ENCODE measurements at places on chromosomes 16 and 17. TPM values are rescaled to one million over a fixed set of nuclear protein-coding genes. Genes with fewer than 3 reads are reported as not detected.
A peak's percentile ranks its signal among the peaks of the same experiment; 100 is the strongest.

DNA sequence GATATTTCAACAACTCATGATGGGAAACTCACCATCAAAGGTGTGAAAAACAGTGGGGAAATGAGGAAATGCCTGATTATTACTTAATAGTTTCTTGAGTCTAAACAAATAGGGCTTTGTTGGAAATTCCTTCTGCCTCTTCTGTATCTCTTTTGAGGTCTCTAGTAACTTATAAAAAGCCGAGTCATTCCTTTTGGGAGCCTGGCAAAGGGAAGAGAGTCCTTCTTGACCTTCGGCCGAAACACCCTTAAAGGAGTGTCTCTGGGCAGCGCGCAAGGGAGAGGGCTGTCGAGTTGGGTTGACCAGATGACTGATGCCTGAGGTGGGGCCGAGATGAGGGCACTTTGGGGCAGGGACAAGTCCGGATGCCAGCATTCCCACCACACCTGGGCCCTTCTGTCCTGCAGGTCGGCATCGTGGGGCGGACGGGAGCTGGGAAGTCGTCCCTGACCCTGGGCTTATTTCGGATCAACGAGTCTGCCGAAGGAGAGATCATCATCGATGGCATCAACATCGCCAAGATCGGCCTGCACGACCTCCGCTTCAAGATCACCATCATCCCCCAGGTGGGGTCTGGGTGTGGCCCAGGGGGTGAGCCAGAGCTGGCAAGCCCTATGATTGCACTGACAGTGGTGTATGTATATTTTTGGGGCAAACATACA, 89.2 kb downstream of the ABCC6 start:
- no peaks in the 10 kb centered on the region for H3K4me1 ChIP-seq
- H3K27me3 ChIP-seq, result peaks cover 1% of the 10 kb centered on the region
- peaks cover 8% of the 10 kb centered on the region for H3K36me3 ChIP-seq
- no peak overlapping the region for H3K4me3 ChIP-seq

DNA sequence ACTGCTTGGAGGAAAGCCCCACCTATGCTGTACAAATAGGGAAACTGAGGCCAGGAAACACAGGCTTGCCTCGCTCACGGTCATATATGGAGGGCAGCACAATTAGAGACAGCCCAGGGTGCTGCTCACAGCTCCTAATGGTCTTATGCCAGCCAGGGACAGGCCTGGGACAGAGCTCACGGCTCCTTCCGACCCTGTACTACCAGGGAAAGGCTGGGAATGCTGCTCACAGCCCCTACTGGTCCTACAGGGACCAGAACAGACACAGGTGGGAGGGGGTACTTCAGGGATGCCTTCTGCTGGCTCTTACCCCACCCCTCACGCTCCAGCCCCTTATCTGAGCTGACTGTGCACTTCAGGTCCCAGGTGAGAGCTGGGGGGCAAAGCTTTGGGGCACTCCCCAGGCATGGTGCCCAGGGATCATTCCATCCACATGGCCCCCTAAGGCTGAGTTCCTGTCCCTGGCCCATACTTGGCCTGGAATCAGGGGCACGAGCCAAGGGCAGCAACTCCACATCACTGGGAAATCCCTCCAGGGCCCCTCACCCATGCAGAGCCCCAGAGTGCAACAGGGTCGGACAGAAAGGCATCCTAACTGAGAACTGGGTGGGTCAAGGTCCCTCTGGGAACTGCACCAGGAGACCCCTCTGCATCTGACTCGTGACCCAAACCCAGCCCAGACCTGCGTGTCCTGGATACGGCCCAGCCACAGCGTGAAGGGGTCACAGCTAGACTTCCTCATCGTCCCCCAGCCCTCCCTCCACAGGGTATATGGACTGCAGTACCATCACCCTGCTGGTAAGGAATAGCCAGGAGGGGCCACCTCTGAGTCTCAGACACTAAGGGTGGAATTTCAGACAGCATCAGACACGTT, 5.9 kb downstream of the RHBDF1 start:
- no peak overlapping the region for H3K4me3 ChIP-seq
- H3K27ac ChIP-seq, result no peak overlapping the region
- peaks cover 7% of the 10 kb centered on the region for H3K27me3 ChIP-seq
- H3K4me1 ChIP-seq, result peaks cover 13% of the 10 kb centered on the region

GRCh38 chr16:71540-72401, 660 bp downstream of the RHBDF1 start:
- peak overlapping the region; percentile 76 for H3K4me3 ChIP-seq
- peaks cover 10% of the 10 kb centered on the region for H3K27me3 ChIP-seq
- H3K36me3 ChIP-seq, result no peaks in the 10 kb centered on the region
- H3K27ac ChIP-seq, result no peak overlapping the region
- DNase-seq, result peak; percentile 64

- H3K27me3 ChIP-seq, result peaks cover 5% of the 10 kb centered on the region
- no peak overlapping the region for H3K27ac ChIP-seq
- no peaks in the 10 kb centered on the region for H3K36me3 ChIP-seq
- no peak for DNase-seq
- peaks cover 18% of the 10 kb centered on the region for H3K4me1 ChIP-seq
Measured at GRCh38 chr17:57582881-57583756, 162.0 kb downstream of the CCDC182 start.

GRCh38 chr16:74607962-74608356, 1.0 kb upstream of the GLG1 start:
- no peak for DNase-seq
- peak overlapping the region; percentile 59 for H3K27ac ChIP-seq
- H3K36me3 ChIP-seq, result no peaks in the 10 kb centered on the region
- peaks cover 13% of the 10 kb centered on the region for H3K27me3 ChIP-seq
- H3K4me3 ChIP-seq, result peak overlapping the region; percentile 47

GRCh38 chr16:79109771-79110170, 490.8 kb downstream of the MAF start:
- H3K4me3 ChIP-seq, result no peak overlapping the region
- no peak for DNase-seq
- no peaks in the 10 kb centered on the region for H3K4me1 ChIP-seq

GRCh38 chr17:68587847-68588246, 13.3 kb downstream of the FAM20A start:
- DNase-seq, result no peak
- H3K27me3 ChIP-seq, result peaks cover 5% of the 10 kb centered on the region
- no peaks in the 10 kb centered on the region for H3K4me1 ChIP-seq
- H3K27ac ChIP-seq, result no peak overlapping the region

DNA sequence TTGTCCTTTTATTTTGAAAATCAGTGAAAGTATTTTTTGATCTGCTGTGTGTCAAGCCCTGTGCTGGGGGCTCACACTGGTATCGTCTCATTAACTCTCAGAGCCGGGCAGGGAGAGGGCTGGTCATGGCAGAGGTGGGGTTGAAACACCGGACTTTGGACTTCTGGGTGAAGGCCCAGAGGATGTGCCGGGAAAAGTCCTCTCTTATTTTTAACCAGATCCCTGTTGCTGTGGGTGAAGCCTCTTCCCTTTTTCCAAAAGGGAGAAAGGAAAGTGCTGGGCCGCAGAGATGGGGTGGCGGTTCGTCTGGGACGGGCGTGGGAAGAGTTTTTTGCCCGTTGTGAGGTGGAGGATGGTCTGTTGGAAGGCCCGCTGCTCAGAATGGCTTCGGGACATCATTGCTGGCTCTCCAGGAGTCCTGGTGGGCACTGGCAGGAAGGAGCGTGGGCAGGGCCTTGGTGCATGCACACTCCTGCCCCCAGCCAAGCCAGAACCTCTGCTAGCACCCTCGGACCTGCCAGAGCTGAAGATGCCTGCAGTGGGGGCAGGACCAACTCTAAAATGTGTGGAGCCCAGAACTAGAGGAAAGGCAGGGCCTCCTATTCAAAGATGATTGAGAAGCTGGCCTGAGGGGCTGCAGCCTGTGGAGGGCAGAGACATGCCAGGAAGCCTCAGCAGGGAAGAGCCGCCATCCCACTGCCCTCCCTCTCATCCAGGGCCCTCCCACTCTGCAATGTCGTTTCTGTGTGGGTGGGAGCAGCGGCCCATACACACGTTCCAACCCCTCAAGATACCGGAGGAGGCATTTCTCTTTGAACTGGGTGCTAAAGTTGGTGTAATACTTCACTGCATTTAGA, 213.2 kb downstream of the CCDC182 start:
- no peaks in the 10 kb centered on the region for H3K36me3 ChIP-seq
- peaks cover 7% of the 10 kb centered on the region for H3K27me3 ChIP-seq
- DNase-seq, result no peak

GRCh38 chr17:13492737-13493122, 109.0 kb downstream of the HS3ST3A1 start:
- no peak overlapping the region for H3K4me3 ChIP-seq
- H3K27ac ChIP-seq, result no peak overlapping the region
- no peaks in the 10 kb centered on the region for H3K36me3 ChIP-seq
- no peaks in the 10 kb centered on the region for H3K27me3 ChIP-seq

DNA sequence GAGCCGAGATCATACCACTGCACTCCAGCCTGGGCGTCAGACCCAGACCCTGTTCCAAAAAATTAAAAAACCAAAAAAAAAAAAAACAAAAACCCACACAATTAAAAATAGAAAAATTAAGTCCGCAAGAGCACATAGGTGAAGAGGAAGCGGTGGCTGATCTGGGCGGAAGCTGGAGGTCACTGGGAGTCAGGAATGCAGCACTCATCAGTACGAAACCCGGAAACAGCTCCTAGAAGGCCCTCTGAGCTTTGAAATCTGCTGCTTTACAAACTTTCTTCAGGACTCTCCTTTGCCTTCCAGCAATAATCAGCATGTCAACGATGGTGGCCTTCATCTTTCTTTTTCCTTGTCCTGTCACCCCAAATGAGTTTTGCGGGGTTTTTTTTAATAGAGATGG, 29.5 kb downstream of the TRAP1 start:
- no peaks in the 10 kb centered on the region for H3K36me3 ChIP-seq
- H3K27me3 ChIP-seq, result no peaks in the 10 kb centered on the region
- no peak overlapping the region for H3K4me3 ChIP-seq
- H3K27ac ChIP-seq, result no peak overlapping the region
- H3K4me1 ChIP-seq, result peaks cover 7% of the 10 kb centered on the region
- DNase-seq, result no peak

DNA sequence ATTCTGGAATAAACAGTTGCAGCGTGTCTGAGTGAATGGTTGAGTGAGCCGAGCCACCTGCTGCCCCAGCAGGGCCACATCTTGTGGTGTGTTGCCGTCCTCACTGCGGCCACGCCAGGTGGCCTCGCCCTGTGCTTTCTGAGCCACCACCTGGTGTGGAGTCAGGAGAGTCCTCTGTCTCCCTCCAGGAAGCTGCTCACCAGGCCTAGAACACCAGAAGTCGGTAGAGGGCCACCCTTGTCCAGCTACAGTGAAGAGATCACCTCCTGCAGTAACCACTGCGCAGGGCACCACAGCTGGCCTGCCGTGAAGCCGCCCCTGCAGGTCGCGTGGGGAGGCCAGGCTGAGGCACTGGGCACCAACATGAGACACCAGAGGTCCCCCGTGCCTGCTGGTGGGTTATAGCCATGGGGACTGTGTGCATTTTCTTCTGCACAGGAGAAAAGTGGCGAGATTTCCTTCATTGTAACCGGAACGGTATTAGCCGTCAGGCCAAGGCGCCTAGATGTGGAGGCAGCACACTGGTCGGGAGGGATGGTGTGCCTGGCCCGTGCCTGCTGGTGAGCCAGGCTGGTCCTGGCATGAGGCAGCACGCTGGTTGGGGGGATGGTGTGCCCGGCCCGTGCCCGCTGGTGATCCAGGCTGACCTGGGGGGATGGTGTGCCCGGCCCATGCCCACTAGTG, 28.9 kb upstream of the FOXK2 start:
- H3K27ac ChIP-seq, result no peak overlapping the region
- H3K4me3 ChIP-seq, result no peak overlapping the region
- H3K27me3 ChIP-seq, result peaks cover 21% of the 10 kb centered on the region

GRCh38 chr17:73924909-73925186, 278.6 kb upstream of the RPL38 start:
- no peaks in the 10 kb centered on the region for H3K27me3 ChIP-seq
- H3K36me3 ChIP-seq, result peaks cover 27% of the 10 kb centered on the region
- no peak overlapping the region for H3K27ac ChIP-seq
- H3K4me1 ChIP-seq, result no peaks in the 10 kb centered on the region
- DNase-seq, result no peak

DNA sequence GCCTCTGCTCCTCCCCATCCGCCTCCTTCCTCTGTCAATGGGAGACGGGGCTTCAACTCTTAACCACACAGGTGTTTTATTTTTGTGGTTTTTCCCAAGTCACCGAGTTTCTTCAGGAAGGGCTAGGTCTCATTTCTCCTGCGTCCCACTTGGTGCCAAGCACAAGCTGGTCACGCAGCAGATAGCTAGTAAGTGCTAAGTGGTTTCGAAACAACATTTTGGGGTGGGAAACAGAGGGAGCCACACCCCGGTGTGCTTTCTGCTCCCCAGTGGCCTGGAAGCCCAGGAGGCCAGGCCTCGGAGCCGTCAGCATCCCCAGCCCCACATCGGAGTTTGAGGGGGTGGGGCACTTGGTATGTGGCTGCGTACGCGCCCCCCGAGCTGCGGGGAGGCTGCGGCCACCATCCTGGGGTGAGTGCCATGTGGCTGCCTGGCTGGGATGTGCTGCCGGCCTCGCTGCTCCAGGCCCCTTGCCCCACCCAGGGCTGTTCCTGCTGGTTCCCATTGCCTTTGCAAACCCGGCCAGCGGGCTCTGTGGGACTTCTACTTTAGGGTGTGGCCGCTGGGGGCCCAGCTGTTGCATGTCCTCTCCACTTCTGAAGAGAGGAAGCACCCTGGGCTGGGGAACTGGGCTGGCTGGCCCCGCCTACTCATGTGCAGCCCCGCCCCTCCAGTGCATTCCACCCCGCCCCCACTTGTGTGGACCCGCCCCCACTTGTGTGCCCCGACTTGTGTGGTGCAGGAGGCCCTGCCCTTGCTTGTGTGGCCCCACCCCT, 55.6 kb downstream of the BAIAP2 start:
- H3K27me3 ChIP-seq, result peaks cover 25% of the 10 kb centered on the region
- no peaks in the 10 kb centered on the region for H3K36me3 ChIP-seq
- H3K4me1 ChIP-seq, result peaks cover 24% of the 10 kb centered on the region
- no peak overlapping the region for H3K4me3 ChIP-seq
- peak overlapping the region; percentile 22 for H3K27ac ChIP-seq

DNA sequence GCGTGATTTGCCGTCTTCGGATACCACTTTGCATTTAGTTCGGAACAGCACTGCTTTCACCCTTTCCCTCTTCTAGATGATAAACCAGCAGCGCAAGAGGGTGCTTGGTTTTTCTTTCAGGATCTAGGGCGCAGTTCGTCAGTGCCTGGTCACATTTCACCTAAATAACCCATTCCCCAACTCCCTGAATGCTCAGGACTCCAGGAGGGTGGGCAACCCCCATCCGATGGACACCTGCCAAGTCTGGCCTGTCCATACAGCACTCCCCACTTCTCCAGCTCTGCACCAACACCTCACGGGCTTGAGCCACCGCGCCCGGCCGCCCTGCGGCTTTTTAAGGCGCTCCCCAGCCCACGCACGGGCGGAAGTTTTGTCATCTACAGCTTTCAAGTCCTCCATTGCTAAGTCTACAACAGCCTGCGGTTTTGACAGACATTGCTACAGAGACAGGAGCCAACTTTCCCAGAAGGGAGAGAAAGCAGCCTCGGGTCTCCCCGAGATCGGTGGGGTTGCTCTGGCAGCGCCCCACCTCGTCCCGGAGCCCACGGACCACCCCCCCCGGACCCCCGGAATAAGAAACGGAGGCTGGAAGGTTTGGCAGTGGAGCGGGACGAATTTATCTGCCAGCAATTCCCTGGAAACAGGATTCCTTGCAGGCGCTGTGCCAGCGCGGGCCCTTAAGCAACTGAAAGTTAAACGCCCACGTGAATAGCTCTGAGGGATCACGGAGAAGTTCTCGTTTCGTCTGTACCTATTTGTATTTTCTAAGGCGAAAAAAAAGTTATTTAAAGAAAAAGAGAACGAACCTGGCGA, 38.6 kb upstream of the SLFN13 start:
- no peak for DNase-seq
- peaks cover 53% of the 10 kb centered on the region for H3K27me3 ChIP-seq
- peaks cover 19% of the 10 kb centered on the region for H3K36me3 ChIP-seq
- H3K4me3 ChIP-seq, result no peak overlapping the region
- H3K27ac ChIP-seq, result no peak overlapping the region

CRISPLD2 gene
- 9.0 TPM for total RNA-seq

C16orf92 gene
- total RNA-seq, result not detected

AGRP gene
- total RNA-seq, result not detected

ARL5C gene
- not detected for total RNA-seq

KRTAP2-2 gene
- not detected for total RNA-seq

SSTR5 gene
- total RNA-seq, result 1.3 TPM

All from glutamatergic neuron (in vitro differentiated cells).